Muscle of arm (tissue), 14 donors: ENCODE measurements at places on chromosomes 4 and X. TPM values are rescaled to one million over a fixed set of nuclear protein-coding genes. Genes with fewer than 3 reads are reported as not detected.
A peak's percentile ranks its signal among the peaks of the same experiment; 100 is the strongest.

DNA sequence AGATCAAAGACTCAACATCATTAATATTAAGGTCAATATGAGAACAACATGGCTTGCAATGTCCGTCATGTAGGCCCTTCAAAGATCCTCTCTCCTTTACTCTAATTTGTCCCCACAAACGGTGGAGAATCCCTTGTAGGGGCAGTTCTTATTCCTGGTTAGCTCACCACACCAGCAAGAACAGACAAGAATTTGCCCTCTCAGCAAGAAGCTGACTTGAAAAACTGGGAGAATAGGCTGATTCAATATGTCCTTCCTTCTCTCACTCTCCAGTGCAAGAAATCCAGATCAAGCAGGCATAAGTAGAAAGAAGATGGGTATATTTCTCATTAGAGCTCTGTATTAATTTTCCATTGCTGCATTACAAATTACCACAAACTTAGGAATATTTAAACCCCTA lies 704.2 kb upstream of the SLIT2 start:
- DNase-seq: no peak

GRCh38 chr4:76251441-76252270 lies at the start of gene FAM47E:
FAM47E (plus strand) TSS chr4:76251721; CDS start chr4:76251747, 26 bp downstream.
- DNase-seq: peak; percentile 25

TMEM150C gene
- 2.6 TPM for polyA plus RNA-seq

GRCh38 chr4:26753617-26754016 lies 107.0 kb upstream of the STIM2 start:
- peak; percentile 78 for DNase-seq

ZIC3 gene
- not detected for polyA plus RNA-seq
